ENCODE measurements at places on chromosomes 12 and 14.
A peak's percentile ranks its signal among the peaks of the same experiment; 100 is the strongest.

- no peak for DNase-seq
Measured at GRCh38 chr14:75015496-75015895, 12.8 kb downstream of the EIF2B2 start.

DNA sequence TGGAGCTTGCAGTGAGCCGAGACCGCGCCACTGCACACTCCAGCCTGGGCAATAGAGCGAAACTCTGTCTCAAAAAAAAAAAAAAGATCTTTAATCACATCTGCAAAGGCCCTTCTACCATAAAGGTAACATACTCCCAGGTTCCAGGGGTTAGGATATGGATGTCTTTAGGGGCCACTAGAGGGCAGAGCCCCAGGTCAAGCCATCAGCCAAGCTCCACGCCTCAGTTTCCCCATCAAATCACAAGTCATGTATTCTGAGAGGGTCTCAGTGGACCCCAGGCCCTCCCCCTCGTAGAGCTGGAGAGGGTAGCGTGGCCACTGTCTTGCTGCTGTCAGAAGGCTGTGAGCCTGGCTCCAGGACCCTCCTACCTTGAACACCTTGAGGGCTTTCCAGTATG, 18.8 kb downstream of the SLC8B1 start:
- DNase-seq = no peak

GRCh38 chr12:40727774-40728483, 35.7 kb downstream of the CNTN1 start:
- DNase-seq = no peak

DNA sequence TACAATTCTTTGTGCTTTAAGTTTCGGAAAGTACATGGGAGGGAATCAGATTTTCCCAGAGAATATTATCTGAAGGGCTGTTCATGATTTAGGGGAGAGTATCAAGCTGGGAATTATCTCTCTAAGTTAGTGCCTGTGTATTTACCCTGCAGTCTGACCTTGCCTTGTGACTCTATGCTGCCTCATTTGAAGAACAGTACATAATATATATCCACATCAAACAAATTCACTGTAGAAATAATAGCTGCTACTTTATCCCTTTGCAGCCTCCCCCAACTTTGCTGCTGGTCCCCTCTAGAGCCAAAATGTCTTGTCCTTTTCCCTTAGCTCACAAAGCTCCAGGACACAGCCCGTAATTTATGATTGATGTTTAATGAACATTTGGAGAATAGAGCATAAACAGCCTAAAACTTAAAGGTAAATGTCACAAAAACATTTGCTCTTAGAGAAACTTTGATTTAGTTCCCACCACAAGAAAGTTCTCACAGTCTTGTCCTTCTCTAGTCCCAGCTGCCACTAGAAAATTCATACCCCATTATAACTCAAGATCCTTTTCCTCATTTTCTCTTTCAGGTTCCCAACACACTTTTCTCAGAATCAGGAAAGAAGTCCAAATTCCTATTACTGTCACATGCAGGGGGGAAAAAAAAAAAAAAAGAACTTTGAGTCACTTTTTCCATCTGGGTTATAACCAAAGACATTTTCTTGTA, 1009.6 kb downstream of the FLRT2 start:
- no peak for DNase-seq

GRCh38 chr14:68784978-68785533, 7.8 kb downstream of the ZFP36L1 start:
- DNase-seq = peak; percentile 89

DNA sequence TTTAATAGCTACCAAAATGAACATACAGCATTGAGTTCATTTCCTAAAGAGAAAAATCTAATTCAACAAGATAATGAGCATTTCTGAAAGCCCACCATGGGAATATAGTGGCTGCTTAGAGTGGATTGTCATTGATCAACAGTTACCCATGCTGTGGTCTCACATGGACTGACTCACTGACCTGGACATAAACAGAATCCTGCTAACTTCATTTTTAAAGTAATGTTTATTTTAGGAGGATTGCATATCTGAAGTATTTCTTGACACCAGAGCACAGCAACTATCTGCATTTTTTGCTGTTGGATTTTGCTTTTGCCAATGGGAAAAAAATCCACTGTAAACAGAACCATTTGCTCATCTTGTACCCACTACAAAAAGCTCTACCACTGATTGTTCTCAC, 71.7 kb downstream of the KCNC2 start:
- no peak for DNase-seq

- no peak for DNase-seq
Measured at GRCh38 chr12:70236990-70237389, 6.2 kb upstream of the CNOT2 start.

DNA sequence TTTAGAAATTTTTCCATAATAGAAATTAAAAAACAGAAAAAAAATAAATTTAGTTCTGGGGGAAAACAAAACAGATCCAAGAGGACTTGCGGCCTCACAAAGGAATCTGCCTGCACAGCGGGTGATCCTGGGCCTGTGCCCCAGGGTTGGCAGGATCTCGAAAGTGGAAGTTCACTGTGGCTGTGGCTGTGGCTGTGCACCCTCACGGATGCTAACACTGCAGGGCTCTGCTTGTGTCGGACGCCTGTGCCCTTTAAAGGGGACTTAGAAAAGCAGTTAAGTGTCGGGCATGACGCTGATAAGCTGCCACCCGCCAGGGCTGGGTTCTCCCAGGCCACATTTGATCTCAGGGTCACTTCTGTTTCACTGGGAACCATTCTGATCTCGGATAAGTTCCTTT, 209.1 kb downstream of the TTC7B start:
- no peak for DNase-seq

GRCh38 chr14:104706733-104707607, 17.1 kb upstream of the ADSS1 start:
- DNase-seq = no peak

- DNase-seq = no peak
Measured at GRCh38 chr12:111462210-111462769, 56.6 kb downstream of the SH2B3 start.

DNA sequence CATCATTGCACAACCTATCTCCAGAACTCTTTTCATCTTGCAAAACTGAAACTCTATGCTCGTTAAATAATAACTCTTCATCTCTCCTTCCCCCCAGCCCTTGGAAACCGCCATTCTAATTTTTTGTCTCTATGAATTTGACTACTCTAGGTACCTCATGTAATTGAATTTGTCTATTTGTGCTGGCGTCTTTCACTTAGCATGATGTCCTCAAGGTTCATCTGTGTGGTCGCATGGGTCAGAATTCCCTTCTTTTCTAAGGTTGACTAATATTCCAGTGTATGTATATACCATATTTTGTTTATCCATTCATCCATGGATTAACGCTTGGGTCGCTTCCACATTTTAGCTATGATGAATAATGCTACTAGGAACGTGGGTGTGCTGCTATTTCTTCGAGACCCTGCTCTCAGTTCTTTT, 80.1 kb downstream of the PLXNC1 start:
- no peak for DNase-seq

- no peak for DNase-seq
Measured at GRCh38 chr12:22792138-22792537, 167.2 kb downstream of the ETNK1 start.

DNA sequence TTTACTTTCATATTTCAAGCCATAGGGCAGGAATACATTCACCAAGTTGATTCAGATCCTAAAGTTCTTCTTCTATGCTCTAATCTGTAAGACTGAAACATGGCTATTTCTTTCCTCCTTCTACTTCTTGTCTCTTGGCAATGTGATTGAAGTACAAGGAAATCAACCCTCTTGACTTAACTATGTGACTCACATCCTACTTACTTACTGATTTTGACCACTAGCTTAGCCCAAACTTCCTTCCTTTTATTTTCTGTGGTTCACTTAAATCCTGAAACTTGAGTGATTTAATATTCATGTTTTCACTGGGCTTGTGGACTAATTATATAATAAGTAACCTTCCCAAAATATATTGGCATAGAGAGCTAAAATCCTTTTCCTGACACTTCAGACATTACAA, 111.2 kb upstream of the NOVA1 start:
- peak; percentile 56 for DNase-seq

DNA sequence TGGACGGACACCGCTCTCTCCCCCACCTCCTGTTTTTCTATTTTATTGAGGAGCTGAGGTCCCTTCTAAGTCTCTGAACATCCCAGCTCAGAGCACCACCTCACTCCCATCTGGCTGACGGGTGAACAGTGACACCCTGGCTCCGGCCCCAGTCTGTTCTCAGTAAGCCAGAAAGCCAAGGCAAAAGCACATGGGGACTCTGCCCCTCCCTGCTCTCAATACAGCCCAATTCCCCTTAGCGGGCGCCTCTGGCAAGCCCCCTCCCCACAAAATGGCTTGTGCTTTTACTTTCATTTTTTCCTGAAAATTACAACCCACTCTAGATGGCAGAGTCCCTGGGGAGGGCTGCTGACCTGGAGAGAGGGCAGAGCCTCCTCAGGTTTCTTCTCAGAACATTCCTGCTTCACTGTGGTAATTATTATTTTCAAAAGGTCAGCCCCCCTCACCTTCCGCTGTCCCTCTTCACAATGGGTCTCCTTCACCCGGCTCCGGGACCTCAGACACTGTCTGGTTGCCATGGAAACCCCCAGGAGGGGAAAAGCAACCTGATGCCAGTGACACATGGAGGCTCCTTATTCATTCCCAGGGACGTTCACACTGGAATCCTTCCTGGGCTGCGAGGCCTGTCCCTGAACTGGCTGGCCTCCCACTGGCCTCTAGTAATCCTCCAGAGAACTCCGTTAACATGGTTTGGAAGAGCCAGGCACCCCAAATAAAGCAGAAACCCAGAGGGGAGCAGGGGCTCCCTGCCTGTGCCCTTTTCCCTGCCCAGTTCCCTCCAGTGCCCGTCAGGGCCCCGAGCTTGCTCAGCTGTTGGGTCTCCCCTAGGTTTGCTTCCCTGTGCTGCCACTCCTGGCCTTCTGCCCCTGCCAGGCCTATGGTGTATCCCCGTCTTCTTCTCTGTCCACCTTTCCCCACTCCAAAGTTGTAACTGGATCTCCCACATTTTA, 15.9 kb downstream of the COL2A1 start:
- DNase-seq = peak; percentile 46

- DNase-seq = no peak
Measured at GRCh38 chr12:131087991-131088700, 134.4 kb downstream of the ADGRD1 start.

DNA sequence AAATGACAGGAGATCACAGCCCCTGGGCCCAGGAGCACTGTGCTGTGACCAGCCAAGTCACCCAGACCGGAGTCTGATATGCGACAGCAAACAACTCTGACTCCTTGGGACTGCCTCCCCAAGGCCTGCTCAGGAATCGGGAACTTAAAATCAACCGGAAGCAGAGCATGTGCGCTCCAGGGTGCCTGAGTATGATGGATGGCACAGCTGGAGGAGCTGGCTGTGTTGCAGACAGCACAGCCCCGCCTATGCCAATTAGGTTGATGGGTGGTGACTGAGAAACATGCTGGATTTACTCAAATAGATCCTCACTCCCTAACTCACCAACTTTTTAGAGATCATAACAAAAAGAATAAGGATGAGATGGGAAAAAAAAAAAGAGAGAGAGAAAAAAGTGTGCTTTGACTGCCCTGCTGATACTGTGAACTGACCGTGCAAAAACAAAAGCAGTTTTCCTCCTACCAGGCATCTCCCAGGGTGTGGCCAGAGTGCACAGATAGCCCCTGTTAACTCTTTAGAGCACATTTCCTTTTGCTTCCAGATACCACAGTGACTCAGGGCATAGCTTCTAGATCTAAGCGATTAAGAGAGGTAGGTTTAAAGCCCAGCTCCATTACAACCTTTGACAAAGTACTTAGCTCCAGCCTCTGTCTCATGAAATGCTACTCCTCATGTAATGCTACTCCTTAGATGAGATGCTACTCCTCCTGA, 27.4 kb upstream of the STON2 start:
- peak; percentile 61 for DNase-seq

DNA sequence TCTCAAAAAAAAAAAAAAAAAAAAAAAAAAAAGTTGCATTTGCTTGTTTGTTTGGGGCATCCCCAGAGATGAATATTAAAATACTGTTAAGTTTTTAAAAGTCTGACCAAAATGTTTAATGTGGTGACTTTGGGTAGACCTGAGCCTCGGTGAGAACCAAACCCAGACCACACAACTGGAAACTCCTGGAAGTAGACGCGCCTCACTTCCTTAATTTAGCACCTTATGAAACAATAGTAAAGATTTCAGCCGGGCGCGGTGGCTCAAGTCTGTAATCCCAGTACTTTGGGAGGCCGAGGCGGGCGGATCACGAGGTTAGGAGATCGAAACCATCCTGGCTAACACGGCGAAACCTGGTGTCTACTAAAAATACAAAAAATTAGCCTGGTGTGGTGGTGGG, 9.3 kb downstream of the NFKBIA start:
- no peak for DNase-seq

DNA sequence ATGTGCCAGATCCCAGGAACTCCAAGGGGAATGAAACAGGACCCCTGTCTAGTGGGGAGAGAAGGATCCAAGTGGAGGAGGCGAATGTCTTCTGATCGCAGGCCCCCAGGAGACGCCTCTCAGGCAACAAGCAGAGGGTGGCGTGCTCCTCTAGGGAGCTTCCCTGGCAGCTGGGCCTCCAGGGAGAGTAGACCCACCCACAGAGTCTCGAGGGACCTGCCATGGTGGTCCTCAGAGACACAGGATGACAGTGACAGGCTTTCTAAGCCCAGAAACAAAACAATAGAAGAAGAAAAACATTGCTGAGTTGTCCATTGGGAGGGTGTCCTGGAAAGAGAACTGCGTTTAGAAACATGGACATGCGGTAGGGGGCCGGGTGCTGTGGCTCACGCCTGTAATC, 140.6 kb upstream of the MAP1LC3B2 start:
- no peak for DNase-seq

DNA sequence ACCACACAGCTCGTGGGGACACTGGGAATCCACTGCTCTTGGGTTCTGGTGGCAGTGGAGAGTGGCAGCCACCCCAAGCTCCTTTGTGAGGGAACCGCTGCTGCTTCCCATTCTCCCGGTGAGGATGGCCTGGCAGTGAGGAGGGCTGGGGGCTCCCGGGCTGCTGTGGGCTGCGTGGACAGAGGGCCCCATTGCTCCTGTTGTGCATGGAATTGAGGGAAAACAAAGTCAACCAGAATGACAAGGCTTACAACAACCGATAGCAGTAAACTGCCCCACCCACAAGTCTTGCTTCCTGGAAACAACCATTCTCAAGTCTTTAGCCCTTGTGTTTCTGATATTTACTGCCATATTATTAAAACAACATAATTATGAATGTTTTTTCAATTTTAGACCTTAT, 32.1 kb downstream of the TMTC1 start:
- no peak for DNase-seq

DNA sequence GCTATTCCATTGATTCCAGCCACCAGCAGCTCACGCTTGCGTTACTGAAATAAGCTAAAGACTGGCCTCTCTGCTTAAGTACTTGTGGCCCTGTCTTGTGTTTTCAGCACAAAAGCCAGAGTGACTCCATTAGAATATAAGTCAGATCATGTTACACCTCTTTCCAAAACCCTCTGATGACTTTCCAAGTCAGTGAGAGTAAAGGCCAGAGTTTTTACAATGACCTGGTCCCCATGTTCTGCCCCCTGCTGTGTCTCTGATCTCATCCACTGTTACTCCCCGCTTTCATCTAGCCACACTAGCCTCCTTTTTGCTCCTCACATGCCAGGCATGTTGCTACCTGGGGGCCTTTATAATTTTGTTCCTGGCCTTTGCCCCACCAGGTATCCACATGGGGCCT, 6.9 kb upstream of the CKAP4 start:
- peak; percentile 35 for DNase-seq

- DNase-seq = peak; percentile 83
Measured at GRCh38 chr12:121773011-121773777, 20.3 kb downstream of the RHOF start.

- peak; percentile 25 for DNase-seq
Measured at GRCh38 chr14:34711169-34711568, 3.2 kb downstream of the CFL2 start.

- no peak for DNase-seq
Measured at GRCh38 chr12:32482226-32482625, 82.9 kb downstream of the FGD4 start.

- peak; percentile 77 for DNase-seq
Measured at GRCh38 chr12:112116232-112117060, 7.9 kb upstream of the NAA25 start.

Data from Daoy (cell line).